ENCODE measurements at places on chromosomes 5 and 9.
A peak's percentile ranks its signal among the peaks of the same experiment; 100 is the strongest.

DNA sequence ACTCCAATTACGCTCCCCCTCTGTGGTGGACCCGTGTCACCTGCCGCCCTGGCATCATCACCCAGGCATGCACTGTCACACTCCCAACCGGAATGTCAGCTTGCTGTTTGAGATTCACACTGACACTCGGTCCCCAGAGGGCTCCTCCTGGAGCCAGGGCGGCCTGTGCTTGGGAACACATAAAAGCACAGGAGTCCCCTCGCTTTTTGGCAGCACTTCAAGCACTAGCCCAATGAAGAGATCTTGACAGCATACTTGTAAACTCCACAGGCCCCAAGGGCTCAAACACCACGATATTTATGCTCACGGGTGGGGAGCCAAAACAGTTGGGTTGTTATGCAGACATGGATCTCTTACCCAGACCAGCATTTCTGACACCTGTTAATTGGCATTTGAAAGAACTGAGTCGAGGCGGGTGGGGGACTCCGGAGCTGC, 90.8 kb upstream of the EGFLAM start:
- DNase-seq = no peak

- no peak for DNase-seq
Observed at GRCh38 chr5:33146881-33147280, 293.9 kb upstream of the TARS1 start.

GRCh38 chr5:252546-252945, 18.9 kb upstream of the PDCD6 start:
- DNase-seq = no peak

- DNase-seq = no peak
Observed at GRCh38 chr9:81989700-81990099, 1.1 kb downstream of the SPATA31D1 start.

- DNase-seq = no peak
Observed at GRCh38 chr9:74447451-74448193, 49.5 kb upstream of the RORB start.

GRCh38 chr5:92613546-92613945, 967.5 kb downstream of the NR2F1-AS1 start:
- DNase-seq = no peak

DNA sequence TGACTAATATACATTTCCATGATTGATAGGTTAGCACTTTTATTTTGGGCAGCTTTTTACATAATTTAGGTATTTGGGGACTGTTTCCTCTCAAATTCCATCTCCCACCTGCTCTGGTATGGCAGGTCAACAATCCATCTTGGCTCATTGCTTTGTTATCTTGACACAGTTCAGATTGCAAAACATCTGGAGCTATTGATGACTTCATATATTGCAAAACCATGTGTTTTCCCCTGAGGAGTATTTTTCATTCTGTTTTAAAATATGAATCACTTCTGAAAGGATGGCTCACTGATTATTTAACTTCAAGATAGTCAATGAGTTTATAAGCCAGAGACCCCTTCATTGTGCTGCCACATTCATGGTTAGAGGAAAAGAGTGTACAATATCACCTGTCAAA, 1206.0 kb upstream of the C9orf72 start:
- DNase-seq = no peak

- peak; percentile 60 for DNase-seq
Observed at GRCh38 chr5:33148076-33148513, 292.7 kb upstream of the TARS1 start.

- no peak for DNase-seq
Observed at GRCh38 chr9:90290716-90291485, 351.7 kb downstream of the DIRAS2 start.

DNA sequence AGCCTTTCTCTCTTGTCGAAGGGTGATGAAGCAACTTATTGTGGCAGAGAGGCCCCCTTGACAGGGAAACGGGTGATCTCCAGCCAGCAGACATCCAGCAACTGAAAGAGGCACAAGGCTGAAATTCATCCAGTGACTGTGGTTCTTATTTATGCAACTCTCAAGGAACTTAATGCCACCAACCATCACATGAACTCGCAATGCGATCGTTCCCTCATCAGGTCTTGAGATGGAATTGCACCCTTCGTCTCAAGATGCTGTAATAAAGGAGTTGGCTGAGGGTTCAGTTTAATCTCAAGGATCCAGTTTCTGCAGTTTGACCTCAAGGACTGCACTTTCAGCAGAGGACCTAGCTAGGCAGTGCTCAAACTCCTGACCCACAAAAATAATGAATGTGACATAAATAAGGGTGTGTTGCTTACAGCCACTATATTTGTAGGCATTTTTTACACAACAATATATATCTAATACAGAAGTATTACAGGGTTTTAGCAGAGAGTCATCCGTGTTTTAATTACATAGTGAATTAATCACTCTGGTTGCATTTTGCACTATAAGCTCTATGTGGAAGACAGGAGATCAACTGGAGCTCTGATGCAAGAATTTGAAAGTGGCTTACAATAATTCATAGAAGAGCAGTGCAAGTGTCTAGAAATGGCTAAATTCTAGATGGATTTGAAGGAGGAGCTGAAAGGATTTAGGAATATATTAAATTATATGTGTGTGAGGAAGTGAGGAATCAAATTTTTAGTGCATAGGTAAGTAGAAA, 957.8 kb upstream of the CTNND2 start:
- DNase-seq = no peak

DNA sequence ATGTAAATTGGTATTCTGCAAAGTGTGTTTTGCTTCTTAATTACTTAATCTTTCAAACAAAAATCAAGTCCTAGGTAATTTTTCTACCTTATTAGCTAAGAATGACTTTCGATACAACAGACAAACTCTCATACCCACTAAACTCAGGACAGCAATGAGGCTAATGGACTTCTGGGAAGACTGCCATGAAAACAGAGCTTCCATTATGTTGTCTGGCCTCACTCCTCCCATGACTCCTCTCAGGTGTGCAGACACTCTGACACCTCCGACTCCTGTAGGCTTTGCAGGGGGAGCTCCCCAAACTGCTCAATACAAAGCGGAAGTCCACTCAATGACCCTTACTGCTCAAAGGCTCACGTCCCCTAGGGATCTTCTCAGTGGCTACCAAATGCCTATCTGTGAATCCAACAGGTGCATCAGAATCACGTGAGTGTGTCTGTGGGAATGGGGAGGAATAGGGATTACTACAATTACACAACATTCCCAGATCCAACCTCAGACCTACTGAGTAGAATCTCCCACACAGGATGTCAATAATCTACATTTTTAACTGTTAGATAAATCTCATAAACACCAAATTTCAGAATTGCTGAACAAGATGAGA, 289.9 kb downstream of the RAB3C start:
- DNase-seq = no peak

DNA sequence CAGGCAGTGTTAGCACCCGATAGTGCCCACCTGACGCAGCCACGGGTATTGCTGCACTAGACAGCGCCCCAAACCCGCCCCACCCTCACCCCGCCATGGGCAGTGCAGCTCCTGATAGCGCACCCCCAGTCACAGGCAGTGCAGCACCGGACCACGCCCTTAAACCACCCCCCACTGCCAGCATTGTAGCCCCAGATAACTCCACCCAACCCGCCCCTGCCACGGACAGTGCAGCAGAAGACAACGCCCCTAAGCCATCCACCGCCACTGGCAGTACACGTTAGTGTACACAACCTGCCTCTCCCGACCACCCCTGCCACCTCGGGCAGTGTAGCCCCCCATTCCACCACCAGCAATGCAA, 825 bp upstream of the PCAT7 start:
- no peak for DNase-seq

DNA sequence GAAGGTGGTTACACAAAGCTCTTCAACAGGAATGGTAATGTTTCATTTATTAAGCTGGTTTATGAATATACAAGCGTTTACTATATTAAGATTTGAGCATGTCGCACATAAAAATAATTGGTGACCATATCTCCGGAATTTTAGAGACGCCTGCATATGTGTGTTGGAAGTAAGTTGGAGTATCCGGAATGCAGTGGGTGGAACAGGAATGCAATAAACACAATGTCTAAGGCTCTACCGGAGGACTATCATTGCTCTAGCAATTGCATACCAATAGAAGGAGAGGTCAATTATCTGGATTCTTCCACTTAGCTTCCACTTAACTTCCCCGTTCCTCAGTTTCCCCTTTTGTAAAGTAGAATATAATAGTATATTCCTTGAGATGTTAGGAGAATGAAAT, 1.1 kb upstream of the CEP78 start:
- DNase-seq = no peak

DNA sequence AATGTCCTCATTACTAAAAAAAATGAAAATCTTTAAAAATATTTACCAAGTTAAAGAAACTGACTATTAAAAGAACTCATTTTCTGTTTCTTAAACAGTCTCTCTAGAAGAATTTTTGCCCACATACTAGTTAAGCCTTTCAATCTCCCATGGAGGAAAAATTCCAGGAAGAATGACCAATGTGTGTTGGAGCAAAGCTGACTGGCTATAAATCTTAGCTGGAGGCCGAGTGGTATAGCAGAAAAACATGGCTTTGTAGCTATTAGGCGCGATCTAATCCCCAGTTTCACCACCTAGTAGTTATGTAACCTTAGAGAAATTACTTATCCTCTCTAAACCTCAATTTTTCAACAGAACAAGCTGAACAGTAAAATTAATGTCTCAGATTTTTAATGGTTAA, 135.5 kb upstream of the PRLR start:
- DNase-seq = no peak

DNA sequence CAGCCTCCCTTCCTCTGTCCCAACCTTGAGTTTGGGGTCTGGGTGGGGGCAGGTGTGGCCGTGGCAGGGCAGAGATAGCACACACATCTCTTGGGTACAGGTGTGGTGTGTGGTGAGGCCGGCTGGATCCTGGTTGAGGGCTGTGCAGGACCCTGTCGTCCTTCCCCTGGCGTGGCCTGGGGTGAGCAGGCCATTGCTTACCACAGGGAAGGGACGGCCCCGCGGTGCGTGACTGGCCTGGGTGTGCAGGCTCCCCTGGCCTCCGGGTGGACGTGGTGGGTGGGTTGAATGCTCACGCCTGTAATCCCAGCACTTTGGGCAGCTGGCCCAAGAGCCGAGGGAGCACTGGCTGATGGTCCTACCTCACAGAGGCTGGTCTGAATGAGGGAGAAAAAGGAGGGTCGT, 1.2 kb downstream of the ARRDC1 start:
- no peak for DNase-seq

- no peak for DNase-seq
Observed at GRCh38 chr5:153676406-153676805, 185.9 kb downstream of the GRIA1 start.

DNA sequence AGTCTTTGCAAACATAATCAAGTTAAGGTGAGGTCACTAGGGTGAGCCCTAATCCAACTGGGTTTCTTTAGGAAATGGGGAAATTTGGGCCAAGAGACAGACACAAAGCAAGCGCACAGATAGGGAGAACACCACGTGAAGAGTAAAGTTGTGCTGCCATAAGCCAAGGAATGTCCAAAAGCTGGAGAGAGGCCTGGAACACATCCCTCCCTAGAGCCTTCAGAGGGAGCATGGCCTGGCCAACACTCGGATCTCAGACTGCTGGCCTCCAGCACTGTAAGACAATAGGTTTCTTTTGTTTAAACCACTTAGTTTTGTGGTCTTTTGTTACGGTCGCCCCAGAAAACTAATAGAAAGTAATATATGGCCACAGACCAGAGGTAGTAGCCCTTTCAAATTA, 8.1 kb upstream of the ROR2 start:
- DNase-seq = no peak

DNA sequence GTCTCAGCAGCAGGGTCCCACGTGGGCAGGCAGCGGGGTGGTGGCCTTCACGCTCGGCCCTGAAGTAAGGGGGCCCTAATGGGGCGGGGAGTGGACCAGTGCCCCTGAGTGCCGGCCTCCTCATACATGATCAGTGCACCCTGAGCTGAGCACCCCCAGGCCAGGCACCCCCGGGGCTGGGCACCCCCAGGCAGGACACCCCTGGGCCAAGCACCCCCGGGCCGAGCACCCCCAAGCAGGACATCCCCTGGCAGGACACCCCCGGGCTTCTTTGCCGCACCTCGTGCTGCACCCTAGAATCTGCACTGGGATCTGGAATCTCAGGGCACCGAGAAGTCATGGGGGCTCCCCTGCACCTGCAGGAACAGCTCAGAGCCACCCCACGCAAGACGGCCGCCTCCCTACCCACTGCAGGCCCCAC, 51.4 kb downstream of the EXD3 start:
- no peak for DNase-seq

Measured in T1000 (cell line).